ENCODE measurements at places on chromosomes 16 and 17.

- DNase-seq = no peak
Measured at GRCh38 chr16:24918641-24919040, 72.9 kb downstream of the SLC5A11 start.

GRCh38 chr17:14297161-14297851 is 3.6 kb upstream of the HS3ST3B1 start:
- no peak for DNase-seq

GRCh38 chr17:78197147-78197832 is 10.1 kb downstream of the AFMID start:
- DNase-seq = no peak

DNA sequence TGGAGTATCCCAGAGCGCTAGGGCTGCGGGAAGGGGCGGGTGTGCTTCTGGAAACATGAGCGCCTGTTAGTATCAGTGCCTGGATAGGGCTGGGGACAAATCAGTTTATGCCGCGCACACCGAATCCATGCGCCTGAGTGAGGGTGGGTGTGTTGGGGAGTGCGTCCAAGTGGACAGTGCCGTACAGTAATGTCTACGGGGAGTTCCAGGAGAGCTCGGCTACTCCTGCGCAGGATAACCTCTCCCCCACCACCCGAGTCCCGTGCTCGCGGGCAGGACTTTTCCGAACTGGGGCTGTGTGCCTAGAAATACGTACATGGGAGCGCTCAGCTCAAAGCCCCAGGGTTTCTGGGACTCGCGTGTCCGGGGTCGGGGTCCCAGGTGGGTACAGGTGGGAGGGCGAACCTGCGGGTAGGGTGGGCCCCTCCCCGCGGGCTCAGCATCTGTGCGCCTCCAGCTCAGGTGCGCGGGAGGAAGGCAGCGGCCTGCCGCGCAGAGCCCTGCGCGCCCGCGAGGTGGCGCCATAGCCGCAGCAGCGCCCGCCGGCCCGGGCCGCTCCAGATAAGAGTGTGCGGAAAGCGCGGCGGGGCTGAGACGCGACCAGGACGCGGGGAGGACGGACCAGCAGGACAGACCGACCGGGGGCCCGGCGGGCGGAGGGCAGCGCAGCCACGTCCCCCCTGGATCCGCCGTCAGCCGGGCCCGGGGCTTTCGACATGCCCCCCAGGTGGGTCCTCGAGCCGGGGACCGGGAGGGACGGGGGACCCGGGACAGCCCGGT is at the start of gene HIC1:
TSS of gene HIC1 (plus strand) at position 592 of the 780 bp plus-strand sequence. CDS start 1,588 bp downstream, outside the sequence.
- peak; percentile 79 for DNase-seq

DNA sequence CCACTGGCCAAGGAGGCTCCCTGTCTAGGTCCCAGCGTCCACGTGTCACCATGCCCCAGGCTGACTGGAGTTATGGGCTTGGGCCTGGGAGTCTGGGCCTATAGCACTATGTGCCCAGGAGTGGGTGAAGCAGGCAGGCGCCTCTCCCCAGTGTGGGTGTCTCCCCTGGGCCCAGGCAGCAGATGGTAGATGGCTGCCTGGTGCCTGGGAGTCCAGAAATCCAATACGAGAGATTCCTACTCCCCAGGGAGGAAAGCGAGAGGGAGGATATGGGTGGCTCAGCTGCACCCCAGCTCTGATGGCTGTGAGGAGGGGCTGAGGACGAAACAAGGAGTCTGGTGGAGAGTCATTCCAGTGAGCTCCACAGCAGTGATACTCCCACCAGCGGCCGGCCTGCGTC is 5.0 kb downstream of the KCNH6 start:
- no peak for DNase-seq

DNA sequence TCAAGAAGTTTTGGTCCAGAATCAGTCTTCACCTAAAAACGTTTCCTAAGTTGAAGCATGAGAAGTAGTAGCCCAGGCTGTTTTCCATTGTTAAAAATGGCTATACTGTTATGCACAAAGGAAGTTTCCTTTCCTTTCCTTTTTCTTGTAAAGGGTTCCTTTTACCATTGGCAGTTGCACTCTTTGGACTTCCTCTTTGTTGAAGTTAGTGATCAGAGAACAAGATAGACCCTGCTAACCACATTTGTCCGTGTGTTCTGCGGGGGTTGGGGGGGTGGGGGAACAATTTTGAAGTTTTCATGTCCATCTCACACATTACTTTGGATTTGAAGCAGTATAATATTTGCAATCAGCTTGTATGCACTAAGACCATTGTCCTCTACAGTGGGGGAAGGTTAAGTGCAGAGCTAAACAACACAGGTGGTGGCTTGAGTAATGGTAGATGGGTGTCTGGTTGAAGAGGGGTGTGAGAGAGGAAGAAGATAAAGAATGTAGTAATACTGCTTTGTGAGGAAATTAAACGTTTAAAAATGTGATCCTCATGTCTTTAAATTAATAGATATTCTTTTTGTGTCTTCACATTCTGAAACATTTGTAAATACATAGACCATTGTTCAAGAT is 1.4 kb downstream of the LPCAT2 start:
- peak; percentile 53 for DNase-seq

- no peak for DNase-seq
Measured at GRCh38 chr17:48416971-48417370, 13.0 kb downstream of the SKAP1 start.

DNA sequence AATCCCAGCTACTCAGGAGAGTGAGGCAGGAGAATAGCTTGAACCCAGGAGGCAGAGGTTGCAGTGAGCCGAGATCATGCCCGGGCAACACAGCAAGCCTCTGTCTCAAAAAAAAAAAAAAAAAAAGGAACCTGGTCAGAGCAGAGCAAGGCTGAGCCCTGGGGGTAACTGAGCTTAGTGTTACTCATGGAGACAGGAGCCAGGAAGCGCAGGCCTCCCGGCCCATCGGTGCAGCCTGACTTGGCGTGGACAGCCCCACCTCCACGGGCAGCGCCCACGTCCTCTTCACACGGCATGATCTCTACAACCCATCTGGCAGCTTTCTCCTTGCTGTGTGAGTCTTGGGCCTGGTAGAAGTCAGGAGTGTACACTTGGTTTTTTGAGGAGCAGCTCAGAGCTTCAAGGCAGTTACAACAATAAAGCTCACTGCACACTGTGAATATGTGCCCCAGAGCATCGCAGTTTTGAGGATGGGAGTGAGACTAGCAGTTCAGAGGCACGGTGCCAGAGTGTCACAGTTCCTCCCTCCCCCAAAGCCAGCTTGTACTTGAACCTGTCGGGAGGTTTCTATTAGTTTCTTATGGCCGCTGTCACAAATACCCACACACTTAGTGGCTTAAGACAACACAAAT is 129.9 kb downstream of the RAP1GAP2 start:
- peak; percentile 73 for DNase-seq

DNA sequence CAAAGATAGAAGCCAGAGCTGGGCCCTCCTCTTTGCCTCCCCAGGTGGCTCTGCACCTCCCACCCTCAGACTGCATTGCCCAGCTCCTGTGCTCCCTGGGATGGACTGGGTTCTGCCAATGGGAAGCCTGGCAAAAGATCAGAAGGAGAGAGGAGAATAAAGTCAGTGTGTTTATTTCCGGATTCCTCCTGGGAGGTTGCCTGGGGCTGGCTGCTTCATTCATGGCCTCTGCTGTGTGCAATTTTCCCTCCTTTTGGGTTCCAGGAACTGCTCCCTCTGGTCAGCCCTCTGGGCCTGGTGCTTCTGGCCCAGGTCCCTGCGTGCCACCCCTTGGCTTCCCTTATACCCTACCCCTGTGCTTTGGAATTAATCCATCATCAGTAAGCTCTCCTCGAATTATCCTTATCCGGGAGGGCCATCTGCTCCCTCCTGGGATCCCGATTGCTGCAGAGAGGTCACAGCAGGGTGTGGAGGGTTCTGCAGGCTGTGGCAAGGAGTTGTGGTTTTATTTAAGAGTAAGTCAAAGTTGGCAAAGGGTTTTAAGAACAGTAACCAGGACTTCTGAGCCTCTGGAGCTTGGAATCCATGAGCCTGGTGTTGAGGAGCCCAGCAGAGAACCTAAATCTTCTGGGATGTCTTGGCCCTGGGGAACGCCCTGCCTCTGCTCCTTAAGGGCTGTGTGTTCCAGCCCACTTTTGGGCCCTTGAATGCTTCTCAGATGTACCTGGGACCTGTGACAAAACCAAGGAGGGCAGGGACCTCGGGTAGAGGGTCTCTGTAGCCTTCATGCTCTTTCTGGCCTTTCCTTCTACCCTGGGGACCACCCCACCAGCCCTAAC is 8.2 kb upstream of the MMP2 start:
- DNase-seq = no peak

GRCh38 chr17:48106802-48107136 is 797 bp upstream of the SNX11 start:
- DNase-seq = no peak

GRCh38 chr16:11117576-11118211 is 138.3 kb downstream of the SOCS1 start:
- no peak for DNase-seq

- no peak for DNase-seq
Measured at GRCh38 chr17:78045316-78045715, 83.2 kb downstream of the TMC6 start.

GRCh38 chr17:39197380-39198185 is at the start of gene CACNB1:
CACNB1 (minus strand) TSS chr17:39197669; CDS start chr17:39197495, 174 bp downstream.
- DNase-seq = no peak

GRCh38 chr16:79104567-79104966 is 496.0 kb downstream of the MAF start:
- DNase-seq = no peak

DNA sequence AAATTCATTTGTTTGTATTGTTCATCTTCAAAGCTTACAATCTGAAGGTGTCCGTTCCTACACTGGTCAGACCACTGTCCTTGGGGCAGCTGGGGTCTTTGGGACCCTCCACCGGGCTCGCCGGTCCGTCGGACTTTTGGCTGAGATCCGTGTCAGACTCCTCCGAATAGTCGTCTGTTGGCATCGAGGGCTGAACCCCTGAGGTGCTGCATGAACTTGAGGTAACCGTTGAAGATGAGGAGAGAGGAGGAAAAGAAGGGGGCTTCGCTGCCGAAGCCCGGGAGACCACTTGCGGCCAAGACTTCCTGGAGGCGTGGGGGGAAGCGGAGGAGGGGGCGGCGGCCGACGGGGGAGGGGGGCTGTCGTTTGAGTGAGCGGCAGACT is 260.8 kb downstream of the ZFHX3 start:
- DNase-seq = no peak

GRCh38 chr17:3691617-3692067 is 4.3 kb downstream of the P2RX5 start:
- DNase-seq = no peak

GRCh38 chr17:42720996-42721583 is 23.8 kb downstream of the EZH1 start:
- peak; percentile 63 for DNase-seq

DNA sequence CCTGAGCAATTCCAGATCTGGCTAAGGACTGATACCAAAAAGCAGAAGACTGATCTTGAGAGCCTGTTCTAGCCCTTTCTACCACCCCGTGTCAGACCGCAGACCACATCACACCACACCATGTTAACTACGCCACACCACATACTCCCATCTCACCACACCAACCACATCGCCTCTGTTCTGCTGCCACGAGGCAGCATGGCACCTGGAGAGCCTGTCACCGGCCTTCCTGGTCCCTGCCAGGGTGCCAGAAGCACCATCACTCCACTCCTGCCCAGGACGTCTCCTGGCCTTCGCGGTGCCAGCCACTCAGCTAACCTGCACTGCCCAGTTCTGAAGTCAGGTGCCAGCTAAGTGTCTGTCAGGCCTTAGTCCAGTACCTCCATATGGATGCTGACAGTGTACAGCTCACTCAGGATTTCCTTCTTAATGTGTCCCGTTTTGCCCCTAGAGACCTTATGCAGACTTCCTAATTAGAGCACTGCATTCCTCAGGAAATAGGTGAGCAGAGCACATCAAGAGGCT is 37.2 kb upstream of the BCAR1 start:
- DNase-seq = no peak

DNA sequence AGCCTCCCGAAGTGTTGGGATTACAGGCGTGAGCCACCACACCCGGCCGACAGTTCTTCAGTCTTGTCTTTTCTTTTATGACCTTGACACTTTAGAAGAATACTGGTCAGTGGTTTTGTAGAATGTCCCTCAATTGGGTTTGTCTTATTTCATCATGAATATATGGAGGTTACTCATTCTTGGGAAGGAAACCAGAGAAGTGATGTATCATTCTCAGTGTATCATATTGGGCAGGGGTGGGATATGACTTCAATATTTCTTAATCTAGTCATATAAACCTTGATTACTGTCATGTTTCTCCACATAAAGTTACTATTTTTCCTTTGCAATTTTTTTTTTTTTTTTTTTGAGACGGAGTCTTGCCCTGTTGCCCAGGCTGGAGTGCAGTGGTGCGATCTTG is 36.9 kb downstream of the SNTB2 start:
- DNase-seq = no peak
